Fibroblast of skin of right quadriceps (primary cell): ENCODE measurements at places on chromosomes 7 and 10.

- no peak for DNase-seq
Observed at GRCh38 chr10:44702531-44702930, 208.6 kb upstream of the TMEM72 start.

GRCh38 chr7:3241686-3242258 is 59.3 kb upstream of the SDK1 start:
- DNase-seq = no peak

DNA sequence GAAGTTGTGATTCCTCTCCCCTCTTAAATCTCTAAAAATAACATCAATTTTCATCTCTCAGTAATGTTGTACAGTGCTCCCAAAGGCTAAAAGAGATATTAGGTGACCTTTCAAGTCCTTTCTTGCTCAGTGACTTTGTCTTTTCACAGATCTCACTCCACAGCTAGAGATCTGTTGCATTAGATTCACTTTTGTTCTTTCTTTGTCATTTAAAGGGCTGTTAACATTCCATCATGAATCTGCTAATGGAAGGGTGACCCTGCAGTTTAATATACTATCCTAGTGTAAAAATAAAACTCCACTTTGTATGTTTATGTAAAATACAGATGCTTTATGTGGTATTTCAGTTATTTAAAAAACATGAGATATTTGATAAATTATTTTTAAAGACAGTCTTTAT is 30.5 kb downstream of the GNAI1 start:
- DNase-seq = no peak

- DNase-seq = peak; percentile 39
Observed at GRCh38 chr10:62858364-62858763, 42.2 kb upstream of the EGR2 start.
